Memory B cell (primary cell): ENCODE measurements at places on chromosomes 13 and 19.

DNA sequence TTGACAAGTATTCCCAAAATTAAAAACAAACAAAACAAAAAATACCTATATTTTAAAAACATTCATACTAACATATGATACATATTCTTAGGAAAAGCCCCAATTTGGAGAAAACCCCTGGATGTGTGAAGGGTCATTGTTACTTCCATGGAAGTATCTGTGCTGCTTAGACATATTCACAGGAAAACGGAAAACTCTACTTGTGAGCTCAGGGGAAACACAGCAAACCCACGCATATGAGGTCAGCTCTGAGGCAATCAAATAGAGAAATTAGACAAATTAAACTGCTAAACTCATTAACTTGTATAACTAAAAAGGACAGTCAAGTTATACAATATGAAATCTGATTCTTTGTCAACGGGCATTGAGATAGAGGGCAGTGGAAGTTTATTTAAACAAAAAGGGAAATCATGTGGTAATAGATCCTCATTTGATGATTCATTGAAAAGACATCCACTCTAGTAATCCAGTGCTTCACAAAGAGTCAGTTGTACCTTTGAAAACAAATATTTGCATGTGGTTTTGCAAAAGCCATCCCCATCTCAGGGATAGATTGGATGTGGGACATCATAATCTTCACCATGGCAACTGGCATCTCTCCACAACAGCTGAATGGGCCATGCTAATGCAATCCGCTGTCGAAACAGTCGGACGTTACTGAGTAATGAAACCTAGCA is 423.4 kb downstream of the ITGBL1 start:
- DNase-seq, result no peak

GRCh38 chr19:32018014-32018413 is 327.4 kb upstream of the ZNF507 start:
- DNase-seq, result no peak

DNA sequence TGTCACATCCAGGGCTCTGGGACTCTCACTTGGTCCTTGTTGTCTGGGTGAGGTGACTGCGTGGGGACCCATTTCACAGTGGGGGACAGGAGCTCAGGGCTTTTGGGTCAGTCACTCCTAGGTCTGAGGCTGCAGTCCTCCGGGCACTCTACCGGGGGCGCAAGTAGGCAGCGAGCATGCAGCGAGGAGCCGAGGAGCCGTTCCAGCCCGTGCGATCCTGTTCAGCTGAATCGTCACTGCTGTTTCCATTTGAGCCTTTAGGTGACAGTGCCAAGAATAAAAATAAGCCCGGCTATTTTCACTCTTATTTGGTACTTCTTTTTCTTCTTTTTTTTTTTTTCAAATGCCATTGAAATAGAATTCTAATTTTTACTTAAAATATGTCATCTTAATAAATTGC is 126.5 kb downstream of the ZNF536 start:
- DNase-seq, result no peak

GRCh38 chr13:68609661-68610060 is 1379.5 kb upstream of the PCDH9 start:
- DNase-seq, result no peak

GRCh38 chr19:54448040-54448773 is 792 bp upstream of the LENG8 start:
- no peak for DNase-seq

GRCh38 chr19:49889687-49890348 is 6.9 kb downstream of the IL4I1 start:
- DNase-seq, result no peak

DNA sequence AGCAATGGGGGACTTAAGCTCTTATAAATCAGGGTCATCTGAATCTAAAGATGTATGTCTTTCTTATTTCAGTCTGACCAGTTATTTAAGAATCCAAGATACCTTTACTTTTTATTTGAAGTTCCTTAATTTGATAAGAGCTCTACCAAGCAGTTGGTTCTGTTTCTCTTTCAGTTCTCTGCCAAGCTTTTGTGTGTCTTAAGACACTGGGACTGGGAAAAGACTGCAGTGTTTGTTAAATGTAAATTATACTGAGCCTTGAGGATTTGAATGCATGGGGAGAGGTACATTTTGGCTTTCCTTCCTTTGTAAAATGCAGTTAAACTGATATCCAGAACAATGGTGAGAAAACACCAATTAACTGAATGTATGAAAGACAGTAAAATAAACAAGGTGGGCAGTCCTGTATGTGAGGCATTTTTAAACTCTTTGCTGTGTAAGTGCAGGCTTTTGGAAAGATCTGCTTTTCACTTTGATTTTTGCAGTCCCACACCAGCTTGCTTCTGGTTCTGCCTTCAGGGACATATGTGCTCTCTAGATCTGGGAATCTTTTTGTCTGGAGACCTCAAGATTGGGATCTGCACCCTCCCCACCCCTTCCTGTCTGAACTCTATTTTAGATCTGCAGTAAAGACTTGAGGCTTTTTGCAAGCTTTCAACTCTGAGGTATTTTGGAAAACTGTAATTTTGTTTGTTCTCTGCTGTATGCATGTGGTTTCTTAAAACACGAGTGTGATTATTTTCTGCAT is 77.6 kb downstream of the LRCH1 start:
- no peak for DNase-seq

- DNase-seq, result no peak
Measured at GRCh38 chr13:99053636-99054233, 75.9 kb upstream of the DOCK9 start.

- no peak for DNase-seq
Measured at GRCh38 chr19:41748012-41748411, 7.3 kb upstream of the CEACAM6 start.

GRCh38 chr19:33988601-33989000 is 183.7 kb upstream of the LSM14A start:
- no peak for DNase-seq

- DNase-seq, result peak; percentile 31
Measured at GRCh38 chr13:28268800-28269223, 130.5 kb downstream of the PAN3 start.
